ENCODE measurements at places on chromosomes 7 and 10.

GRCh38 chr10:103659674-103660363 is 166.3 kb downstream of the NEURL1 start:
- peak; percentile 74 for DNase-seq

DNA sequence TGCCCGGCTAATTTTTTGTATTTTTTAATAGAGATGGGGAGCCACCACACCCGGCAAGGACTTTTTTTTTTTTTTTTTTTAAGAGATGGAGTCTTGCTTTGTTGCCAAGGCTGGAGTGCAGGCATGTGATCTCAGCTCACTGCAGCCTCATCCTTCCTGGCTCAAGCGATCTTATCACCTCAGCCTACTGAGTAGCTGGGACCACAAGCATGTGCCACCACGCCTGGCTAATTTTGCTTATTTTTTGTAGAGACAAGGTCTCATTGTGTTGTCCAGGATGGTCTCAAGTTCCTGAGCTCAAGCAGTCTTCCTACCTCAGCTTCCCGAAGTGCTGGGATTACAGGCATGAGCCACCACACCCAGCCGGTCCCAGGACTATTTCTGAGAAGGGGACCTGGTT is 9.3 kb upstream of the MCU start:
- DNase-seq = no peak

- no peak for DNase-seq
Measured at GRCh38 chr10:75744261-75744660, 312.8 kb downstream of the LRMDA start.

- no peak for DNase-seq
Measured at GRCh38 chr10:131994435-131994834, 12.7 kb upstream of the BNIP3 start.

GRCh38 chr10:100780324-100780723 is 34.9 kb downstream of the PAX2 start:
- DNase-seq = no peak

- DNase-seq = peak; percentile 10
Measured at GRCh38 chr10:27620430-27621397, 116.6 kb downstream of the RAB18 start.

- DNase-seq = no peak
Measured at GRCh38 chr10:124643330-124644009, 100.7 kb downstream of the FAM53B start.

DNA sequence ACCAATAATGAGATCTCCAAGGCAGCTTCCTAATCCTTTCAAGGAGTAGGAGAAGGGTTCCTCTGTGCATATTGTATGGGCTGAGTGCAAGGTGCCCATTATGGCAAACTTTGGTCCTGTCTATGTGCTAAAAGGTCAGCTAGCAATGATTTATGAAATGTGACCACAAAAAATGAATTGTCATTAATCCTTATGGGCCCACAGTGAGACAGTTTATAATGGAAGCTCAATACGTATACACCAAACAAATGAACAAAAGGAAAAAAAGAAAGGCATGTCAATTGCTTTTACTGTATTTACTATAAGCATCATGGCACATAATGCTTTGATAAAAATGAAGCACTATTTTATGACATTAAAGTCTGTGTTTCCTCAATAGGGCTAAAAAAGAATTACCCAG is 54.5 kb downstream of the ELAPOR2 start:
- no peak for DNase-seq

DNA sequence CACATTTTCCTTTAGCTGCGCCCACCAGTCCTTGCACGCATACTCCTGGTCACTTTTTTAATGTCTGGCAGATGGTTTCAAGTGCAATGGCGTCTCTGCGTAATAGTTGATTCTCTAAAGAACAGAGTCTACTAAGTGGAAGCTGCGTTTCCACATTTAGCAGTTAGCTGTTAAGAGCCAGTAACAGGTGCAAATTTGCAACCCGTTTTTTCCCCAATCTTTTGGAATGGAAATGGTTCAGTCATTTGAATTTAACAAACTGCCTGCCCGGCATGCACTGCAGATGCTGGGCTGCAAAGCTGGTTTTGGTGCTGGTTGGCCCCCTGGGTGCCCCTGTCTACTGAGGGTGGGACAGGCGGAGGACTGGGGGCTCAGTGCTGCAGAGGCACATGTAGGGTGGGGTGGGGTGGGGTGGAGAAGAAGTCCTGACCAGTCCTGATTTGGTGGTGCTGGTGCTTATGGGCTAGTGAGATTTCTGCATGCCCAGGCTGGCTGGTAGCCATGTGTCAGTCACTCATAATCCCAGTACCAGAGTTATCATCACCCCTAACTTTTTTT is 43.9 kb downstream of the CUX1 start:
- no peak for DNase-seq

- no peak for DNase-seq
Measured at GRCh38 chr10:124041675-124042445, 51.5 kb downstream of the CHST15 start.

DNA sequence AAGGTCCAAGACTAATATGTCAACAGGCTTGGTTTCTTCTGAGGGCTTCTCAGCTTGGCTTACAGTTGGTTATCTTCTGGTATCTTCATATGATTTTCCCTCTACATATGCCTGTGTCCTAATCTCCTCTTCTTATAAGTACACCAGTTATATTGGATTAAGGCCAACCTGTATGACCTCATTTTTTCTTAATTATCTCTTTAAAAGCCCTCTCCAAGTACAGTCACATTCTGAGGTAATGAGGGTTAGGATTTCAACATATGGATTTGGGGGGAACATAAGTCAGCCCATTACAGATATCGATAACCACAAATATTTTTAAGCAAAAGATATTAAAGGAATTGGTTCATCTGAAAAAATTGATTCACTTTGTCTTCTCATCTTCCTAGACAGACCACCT is 49.2 kb downstream of the IQUB start:
- DNase-seq = no peak

DNA sequence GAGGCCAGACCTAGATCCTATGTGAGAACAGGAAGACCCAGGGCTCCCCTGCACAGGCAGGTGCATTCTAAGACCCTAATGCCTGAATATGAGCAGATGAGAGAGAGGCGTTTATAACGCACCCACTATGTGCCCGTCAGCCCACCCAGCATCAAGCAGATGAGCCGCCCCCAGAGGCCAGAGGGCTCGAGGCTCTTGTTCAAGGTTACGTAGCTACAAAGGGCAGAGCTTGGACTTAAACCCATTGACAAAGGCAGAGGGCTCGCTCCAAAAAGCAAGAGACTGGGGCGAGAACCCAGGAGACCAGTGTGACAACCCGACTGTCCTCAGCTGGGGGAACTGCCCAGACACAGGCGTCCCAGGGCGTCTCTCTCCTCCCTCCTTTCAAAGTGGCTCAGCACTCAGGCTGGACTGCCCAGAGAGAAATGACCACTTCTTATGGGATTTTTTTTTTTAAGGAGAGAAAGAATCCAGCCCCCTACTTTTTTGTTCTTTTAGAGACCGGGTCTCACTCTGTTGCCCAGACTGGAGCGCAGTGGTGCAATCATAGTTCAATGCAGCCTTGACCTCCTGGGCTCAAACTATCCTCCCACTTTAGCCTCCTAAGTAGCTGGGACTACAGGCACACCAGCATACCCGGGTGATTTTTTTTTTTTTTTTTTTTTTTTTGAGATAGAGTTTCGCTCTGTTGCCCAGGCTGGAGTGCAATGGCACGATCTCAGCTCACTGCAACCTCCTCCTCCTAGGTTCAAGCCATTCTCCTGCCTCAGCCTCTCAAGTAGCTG is 40.1 kb downstream of the TNRC18 start:
- no peak for DNase-seq

- DNase-seq = no peak
Measured at GRCh38 chr10:70587045-70587658, 15.4 kb downstream of the PRF1 start.

- DNase-seq = no peak
Measured at GRCh38 chr10:116476461-116476860, 48.8 kb downstream of the PNLIPRP3 start.

GRCh38 chr10:12179606-12180170 is 16.0 kb downstream of the NUDT5 start:
- DNase-seq = no peak

GRCh38 chr10:102268375-102268888 is 23.1 kb downstream of the GBF1 start:
- no peak for DNase-seq

GRCh38 chr7:141227454-141227853 is 153.6 kb downstream of the TMEM178B start:
- DNase-seq = no peak

DNA sequence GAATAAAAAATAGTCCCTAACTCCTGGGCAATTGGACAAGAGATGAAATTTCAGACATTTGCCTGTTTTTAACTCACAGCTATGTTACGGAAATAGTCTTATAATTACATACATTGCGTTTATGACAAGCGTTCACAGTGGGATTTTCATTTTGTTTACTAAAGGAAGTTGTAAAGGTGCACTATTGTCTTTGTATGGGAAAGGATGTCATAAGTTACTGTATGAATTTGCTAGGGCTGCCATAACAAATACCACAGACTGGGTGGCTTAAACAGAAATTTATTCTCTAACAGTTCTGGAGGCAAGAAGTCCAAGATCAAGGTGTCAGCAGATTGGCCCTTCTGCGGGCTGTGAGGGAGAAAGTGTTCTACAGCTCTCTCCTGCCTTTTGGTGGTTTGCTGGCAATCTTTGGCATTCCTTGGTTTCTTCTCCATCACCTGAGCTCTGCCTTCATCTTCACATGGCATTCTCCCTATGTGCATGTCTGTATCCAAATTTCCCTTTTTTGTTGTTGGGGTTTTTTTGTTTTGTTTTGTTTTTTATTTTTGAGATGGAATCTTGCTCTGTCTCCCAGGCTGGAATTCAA is 5.6 kb downstream of the NFE2L3 start:
- no peak for DNase-seq

All from A673 (cell line).